ENCODE measurements at places on chromosomes 4 and X.

- no peak for DNase-seq
These were observed 1044.4 kb upstream of the DIAPH2 start for GRCh38 chrX:95640226-95640625.

DNA sequence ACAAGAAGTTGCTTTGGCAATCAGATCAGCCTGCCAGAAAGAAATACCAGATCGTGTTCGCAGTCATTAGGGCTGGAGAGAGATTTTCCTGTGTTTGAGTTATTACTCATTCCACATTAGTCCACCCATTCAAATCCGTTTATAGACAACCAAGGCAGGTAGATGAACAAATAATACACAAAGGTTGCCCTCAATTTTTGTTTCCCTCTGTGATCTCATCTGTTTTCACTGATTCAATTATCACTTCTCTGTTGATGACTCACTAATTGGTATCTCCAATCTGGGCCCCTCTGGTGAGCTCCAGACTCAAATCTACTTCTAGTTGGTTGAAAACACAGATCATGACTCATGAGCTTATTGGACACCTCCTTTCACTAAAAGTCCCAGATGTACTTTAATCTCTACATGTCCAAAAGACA is 54.5 kb downstream of the CHM start:
- DNase-seq: no peak

DNA sequence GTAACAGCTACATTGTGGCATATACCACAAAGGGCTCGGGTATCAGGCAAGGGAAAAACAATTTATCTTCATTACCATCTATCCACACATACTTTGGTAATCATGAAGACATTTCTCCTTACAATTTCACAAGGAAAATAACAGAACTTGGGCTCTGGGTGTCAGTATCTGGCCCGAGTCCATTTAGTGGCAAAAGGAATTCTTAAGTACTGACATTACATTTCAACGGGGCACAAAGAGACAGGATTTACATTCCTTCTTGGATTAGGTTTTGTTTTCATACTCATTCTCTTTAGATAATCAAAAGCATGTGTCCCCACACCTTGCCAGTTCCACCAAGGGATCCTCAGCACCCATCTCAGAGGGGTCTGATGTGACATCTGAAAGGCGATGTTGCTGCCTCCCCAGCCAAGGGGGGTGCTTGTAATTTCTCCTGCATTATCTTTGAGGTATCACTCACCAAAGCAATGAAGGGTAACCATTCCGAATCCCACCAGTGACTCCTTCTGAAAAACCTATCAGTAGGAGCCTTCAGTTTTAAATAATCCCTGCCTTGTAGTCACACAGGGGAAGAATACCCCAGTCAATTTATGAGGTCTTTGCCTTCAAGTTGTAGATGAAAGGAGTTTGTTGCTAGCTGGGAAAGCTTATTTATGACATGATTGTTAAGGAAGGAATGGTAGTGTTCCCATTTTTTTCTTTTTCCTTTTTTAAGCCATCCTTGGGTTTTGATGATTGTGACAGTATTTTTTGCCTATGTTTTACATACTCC is 118.6 kb downstream of the PALLD start:
- no peak for DNase-seq

GRCh38 chrX:48714573-48714972 is 18.0 kb downstream of the SUV39H1 start:
- DNase-seq: no peak

DNA sequence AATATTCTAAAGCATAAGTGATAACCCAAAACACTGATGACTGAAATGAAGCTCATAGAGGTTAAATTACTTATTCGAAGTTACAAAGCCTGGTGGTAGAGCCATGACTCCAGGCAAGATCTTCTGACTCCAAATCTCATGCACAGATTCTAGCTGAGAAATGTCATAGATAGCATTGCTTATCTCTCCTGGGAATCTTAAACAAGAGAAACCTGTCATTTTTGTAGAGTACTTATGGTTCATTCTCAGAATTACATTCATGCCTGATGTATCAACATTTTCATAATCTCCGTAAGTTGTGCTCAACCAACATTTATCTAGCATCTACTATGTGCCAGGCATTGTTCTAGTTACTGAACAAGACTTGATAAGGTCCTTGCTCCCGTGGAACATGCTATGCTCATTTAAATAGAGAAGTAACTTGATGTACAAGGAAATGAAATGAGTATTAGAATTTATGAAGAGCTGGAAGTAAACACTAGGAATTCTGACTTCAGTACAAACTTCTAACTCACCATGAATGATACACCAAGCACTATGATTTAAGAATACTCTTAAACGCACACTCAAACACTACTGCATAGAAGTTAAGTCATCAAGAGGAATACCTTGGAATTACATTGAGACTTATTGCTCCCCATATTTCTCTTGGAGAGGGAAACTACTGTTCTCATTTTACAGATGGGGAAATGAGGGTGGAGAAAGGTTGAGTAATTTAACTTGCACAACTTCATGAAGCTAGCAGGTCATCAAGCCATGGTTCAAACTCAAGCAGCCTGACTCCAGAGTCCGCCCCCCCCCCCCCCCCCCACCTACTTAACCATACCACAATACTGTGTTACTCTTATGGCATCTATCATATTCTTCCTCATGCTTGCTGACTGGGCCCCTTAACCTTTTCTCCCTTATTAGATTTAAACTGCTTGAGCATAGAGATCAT is 45.4 kb downstream of the MBNL3 start:
- no peak for DNase-seq

DNA sequence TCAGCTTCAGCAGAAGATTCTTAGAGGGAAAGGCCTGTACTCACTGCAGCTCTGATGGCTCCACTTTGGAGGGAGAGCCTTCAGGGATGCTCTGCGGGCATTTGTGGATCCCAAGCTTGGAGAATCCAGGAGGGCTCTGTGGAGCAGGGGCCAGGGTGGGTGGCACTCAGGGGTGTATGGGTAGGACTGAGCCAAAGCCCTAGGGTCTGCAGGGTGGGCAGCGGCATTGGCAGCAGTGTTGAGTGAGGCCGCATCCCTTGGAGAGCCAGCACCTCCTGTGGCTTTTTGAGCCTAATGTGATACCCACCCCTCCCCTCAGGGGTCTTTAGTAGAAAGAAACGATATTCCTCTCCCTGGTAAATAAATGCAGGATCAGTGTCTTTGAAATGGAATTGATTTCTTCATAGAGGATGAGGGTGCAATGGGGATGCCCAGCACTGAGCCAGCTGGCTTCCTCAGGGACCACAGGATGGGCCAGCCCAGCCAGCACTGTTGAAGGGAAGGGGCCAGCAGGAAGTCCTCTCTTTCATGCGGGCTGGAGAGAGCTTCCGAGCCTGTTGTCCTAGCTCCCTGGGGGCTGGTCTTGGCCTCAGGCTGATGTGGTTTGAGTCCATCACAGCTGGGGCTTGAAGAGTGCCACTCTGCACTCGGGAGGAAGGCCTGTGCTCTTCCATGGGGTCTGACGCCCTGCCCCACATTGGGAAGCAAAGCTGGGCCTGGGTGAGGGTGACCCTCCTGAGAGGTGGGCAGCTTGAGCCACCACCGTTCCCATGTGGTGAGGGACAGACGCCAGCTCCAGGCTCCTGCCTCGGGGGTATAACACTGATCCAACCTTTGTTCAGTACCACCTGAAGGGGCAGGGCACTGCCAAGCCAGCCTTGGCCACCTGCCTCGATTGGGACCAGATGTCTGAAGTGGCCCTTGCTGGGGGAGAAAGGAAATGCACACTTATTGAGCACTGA is 49.5 kb downstream of the PSAPL1 start:
- DNase-seq: no peak

DNA sequence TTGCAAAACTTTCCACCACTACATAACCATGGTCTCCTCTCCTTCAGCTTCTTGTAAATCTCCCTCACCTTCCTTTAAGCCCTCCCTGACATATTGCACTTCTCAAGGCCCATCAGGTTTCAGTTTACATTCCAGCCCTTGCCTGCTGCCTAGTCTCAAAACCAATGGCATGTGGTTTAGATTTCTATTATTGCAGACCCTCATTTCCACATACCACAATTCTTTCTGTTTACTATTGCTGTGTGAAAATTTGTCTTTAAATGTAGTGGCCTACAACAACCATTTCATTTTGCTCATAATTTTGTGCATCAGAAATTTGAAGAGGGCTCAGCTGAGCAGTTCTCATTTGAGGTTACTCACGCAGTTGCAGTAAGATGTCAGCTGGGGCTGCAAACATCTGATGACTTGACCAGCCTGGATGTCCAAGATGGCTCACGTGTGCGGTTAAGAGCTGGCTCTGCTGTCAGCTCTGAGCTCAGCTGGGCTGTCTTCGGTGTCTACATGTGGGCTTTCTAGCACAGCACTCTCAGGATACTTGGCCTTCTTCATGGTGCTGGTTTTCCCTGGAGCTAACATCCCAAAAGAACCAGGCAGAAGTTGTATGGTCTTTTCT is 29.9 kb upstream of the SOD3 start:
- DNase-seq: no peak

DNA sequence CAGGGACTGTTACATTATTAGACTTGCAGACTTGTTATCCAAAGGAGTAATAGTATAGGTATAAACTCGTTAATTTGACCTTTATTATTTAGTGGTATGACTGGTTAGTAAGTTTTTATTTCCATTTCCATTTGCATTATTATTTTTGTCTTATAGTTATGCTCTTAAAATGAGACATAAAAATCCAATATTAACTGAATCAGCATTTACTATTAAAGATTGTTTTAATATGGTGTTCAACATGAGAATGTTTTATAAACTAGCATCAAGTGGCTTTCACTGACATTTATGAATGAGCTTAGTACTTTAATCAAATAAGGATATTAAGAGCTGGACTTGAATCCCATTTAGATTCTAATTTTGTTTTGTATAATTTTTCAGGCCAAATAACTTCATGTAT is 228.1 kb upstream of the HAND2 start:
- no peak for DNase-seq

DNA sequence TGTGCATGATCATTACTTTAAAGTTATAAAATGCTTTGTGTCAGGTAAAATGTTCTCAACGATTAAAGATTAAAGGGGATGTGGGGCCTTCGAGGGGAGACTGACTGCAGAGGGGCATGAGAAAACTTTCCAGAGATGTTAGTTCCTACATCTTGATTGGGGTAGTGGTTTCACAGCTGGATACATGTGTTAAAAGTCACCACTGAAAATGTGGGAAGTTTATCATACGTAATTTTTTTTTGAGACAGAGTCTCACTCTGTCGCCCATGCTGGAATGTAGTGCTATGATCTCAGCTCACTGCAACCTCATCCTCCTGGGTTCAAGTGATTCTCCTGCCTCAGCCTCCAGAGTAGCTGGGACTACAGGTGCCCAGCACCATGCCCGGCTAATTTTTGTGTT is 79.5 kb downstream of the RBM47 start:
- DNase-seq: no peak

DNA sequence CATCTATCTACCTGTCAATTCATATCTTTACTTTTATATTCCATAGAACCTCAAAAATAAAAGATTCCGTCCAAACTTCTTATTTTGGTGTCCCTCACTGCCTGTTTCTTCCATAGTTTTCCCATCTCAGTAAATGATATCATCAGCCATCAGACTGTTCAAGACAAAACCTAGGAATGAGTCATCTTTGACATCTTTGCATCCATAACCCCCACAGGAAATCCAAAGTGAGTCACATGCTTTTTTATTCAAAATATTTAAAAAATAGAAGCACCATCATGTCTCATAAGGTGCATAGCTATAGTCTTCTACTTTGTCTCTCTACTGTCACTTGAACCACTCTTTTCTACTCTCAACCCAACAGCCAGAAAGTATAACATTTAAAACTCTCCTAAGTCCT is 29.9 kb upstream of the CXXC4 start:
- DNase-seq: no peak

- no peak for DNase-seq
These were observed 21.4 kb downstream of the NKX1-1 start for GRCh38 chr4:1384675-1385372.

GRCh38 chr4:136441629-136442282 is 1090.5 kb downstream of the PCDH18 start:
- no peak for DNase-seq

DNA sequence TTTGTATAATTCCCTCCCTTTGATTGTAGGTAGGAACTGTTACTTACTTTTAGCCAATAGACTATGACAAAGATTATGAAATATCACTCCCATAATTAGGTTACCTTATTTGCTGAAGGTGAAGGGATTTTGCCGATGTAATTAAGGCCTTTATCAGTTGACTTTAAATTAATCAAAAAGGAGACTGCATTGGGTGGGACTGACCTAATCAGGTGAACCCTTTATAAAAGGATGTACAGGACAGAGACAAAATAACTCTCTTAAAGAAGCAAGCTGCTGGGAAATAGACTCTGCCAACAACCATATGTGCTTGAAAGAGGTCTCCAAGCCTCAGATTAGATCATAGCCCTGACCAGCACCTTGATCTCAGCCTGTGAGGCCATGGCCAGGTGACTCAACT is 167.6 kb downstream of the SOX3 start:
- no peak for DNase-seq

DNA sequence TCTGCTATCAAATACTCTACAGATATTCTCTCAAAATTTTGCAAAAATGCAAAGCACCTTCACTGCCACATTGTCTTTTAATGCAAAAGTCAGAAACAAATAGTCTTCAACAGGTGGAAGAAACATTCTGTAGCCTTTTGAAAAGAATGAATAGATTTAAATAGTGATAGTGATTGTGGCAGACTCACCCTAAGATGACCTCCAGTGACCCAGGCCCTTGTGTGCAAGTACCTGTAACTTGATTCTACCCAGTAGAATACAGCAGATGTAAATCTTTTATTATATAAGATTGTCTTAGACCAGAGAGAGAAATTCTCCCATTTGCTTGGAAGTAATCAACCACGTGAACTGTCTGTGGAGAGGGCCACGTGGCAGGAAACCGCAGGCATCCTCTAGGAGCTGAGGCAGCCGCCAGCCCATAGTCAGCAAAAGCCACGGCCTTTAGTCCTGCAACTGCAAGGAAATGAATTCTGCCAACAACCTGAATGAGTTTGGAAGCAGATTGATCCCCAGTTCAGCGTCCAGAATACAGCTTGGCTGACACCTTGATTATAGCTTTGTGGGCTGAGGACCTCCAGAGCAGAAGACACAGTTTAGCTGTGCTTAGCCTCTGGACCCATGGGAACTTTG is 272.5 kb downstream of the ARHGAP10 start:
- no peak for DNase-seq

DNA sequence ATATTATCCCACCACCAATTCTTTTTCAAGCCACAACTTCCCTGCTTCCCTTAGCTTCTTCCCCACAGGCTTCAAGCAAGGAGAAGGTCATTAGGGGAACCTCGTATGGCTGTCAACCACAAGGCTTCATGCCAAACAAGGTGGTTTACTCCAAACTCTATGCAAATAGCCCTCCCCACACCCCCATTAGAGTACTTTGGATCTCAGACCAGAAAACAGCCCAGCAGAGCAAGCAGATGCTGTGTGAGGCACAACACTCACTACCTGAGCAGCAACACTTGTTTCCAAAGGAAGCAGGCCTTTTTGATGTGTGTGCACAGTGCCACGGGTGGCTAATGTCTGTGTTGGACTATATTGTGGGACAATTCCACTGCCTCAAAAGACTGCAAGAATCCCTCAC is 189.0 kb downstream of the AR start:
- no peak for DNase-seq
